Osteocyte (in vitro differentiated cells): ENCODE measurements at places on chromosomes 13 and 19.

GRCh38 chr13:27712421-27712820 is 79.9 kb upstream of the GSX1 start:
- no peak for DNase-seq

DNA sequence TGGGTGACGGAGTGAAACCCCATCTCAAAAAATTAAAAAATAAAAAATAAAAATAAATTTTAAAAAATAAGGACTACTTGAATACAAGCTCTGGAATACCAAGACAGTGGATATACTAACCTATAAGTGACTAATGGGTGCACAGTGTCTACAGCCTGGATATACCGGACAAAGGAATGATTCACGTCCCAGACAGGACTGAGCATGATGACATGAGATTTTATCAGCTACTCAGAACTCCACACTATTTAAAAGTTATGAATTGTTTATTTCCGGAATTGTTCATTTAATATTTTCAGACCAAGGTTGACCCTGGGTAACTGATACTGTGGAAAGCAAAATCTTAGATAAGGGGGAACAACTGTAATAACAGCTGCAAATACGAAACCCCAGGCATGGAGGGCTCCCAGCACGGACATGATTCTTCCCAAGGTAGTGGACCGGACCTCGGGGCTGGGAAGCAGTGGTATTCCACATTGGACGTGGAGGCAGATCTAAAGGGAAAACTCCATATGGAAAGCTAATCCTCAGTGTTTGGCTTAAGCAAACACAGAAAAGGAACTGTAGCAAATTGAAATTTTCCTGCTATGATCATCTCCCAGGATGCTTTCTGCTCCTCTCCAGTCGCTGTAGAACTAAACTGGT is 102.6 kb upstream of the TSHZ3 start:
- DNase-seq: peak; percentile 54

GRCh38 chr13:24709186-24709913 is 29.1 kb downstream of the ATP12A start:
- DNase-seq: no peak

DNA sequence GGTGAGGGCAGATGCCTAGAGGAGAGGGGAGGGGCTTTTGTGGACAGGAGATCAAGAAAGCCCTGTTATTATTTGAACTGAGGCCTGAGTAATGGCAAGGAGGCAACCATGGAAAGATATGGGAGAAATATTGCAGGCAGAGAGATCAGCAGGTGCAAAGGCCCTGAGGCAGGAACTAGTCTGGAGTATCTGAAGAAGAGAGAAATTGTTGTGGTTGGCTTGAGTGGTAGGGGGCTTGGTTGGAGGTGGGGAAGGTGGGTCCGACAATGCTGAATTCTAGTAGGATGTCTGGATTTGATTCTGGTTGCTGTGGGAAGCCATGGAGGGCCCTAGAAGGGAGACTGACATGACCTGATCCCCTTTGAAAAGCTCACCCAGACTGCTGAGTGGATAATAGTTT is 2.4 kb upstream of the URI1 start:
- no peak for DNase-seq

DNA sequence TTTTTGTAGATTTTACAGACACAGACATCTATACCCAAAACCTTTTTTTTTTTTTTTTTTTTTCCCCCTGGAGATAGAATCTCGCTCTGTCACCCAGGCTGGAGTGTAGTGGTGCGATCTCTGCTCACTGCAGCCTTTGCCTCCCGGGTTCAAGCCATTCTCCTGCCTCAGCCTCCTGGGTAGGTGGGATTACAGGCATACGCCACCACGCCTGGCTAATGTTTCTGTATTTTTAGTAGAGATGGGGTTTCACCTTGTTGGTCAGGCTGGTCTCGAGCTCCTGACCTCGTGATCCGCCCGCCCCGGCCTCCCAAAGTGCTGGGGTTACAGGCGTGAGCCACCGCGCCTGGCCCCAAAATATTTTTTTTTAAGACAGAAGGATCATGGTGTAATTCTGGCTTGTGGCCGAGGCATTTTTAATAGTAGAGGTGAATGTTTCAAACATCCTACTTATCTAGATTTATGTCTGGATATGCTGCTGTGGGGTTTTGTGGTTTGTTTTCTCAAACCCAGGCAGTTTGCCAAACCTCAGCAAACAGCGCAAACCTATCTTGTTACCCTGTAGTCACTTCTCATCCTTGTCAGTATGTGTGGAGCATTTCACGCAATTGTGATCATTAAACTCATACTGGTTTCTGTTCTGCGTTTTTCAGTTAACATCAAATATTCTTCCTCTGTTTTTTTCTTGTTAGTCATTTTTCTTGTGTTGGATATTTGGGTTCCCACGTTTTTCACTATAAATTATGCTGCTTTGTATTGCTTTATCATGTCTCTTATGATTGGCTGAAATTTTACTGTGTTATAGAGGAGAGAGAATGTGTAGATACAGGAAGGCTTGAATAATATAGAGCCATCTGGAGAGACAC is 36.2 kb upstream of the GARRE1 start:
- no peak for DNase-seq

DNA sequence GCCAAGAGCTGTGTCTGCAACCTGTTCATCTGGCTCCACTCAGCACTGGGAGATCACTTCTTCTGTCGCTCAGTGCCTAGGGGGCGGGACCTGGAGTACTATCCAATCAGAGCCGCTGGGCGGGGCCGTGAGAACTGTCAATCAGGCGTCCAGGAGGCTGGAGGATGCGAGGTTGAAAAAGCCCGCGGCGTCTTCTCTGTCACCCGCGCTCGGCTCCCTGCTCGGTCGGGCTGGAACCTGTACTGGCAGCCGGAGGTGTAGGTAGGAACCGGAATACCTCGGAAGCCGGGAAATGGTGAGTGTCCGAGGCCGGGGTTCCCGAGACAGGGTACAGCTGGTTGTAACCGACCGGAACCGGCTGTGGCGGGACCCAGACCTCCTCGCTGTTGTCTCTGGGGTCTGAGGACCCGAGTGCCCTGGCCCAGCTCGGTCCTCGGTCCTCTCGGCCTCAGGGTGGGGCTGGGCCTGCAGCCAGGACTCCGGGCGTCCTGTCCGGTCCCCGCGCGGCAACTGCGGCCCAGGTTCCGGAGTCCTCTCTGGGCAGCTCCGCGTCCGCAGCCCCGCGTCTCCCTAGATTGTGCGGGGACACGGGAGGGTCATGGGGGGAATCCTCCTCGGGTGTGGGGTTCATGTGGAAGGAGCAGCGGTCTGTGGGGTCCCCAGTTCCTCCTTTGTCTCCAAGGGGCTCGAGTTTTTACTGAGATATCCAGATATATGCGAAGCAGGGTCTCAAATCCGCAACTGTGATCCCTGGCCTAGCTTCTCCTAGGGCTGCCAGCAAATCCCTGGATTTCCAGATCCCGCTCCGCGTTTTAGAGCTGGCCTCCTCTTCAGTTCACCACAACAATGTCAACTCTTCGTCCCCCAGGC is 42.6 kb downstream of the ZNF627 start:
- DNase-seq: peak; percentile 98
